ENCODE measurements at places on chromosomes 12 and 14.

- no peak for DNase-seq
These were observed 51.3 kb downstream of the KLRG1 start for GRCh38 chr12:9040484-9041186.

- no peak for DNase-seq
These were observed 106.0 kb upstream of the CCDC196 start for GRCh38 chr14:66380143-66380542.

- no peak for DNase-seq
These were observed 30.7 kb downstream of the TMEM229B start for GRCh38 chr14:67457782-67458181.

- no peak for DNase-seq
These were observed 44.6 kb downstream of the MSRB3 start for GRCh38 chr12:65323070-65323469.

GRCh38 chr14:104522926-104523545, 56.5 kb upstream of the C14orf180 start:
- DNase-seq = no peak

- no peak for DNase-seq
These were observed 92.7 kb downstream of the ITPK1 start for GRCh38 chr14:93023039-93023438.

- no peak for DNase-seq
These were observed 40.1 kb upstream of the KRR1 start for GRCh38 chr12:75551477-75551876.

- DNase-seq = no peak
These were observed 71.3 kb downstream of the PTHLH start for GRCh38 chr12:27900920-27901879.

DNA sequence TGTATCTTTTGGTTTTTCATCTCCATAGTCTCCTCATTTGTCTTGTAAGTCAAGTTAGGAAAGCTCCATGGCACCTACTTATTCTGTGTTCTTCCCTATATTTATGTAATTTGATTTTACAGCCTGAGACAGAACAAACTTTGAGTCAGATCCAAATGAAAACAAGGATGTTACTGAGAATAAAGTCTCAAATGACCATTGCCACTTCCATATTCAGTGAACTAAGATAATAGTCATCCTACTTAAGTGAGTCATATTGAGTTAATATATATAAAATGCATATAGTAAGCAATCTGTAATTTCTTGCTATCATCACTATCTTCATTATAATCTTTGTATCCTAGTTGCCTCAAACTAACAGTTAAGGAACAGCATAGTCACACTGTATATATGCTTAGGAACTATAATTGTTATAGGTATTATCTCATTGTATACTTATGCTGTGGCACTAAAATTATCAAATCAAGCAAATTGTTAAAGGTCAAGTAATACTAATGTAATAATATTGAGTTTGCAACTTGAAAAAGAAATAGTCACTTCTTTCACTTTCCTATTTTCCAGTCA, 30.8 kb downstream of the TMTC3 start:
- no peak for DNase-seq

DNA sequence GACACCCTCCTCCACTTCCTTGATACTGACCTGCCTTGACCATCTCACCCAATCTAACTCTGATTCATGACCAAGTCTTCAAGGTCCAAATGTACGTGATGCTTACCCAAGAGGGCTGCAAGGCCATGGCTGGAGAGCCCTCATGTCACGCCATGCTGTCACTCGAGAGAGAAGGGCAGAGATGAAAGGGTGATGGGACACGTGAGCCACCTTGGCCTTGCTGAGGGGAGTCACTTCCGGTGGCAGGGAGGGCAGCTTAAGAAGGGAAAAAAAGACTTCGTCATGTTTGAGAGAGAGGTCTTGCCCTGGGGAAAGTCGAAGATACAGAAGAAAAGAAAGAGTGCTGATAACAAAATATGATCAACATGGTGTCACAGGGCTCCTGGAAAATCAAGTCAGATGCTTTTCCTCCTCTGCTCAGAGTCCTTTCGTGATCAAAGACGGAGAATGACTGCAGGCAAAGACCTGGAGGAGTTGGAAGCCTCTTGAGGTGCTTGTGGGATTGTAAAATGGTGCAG, 3.3 kb upstream of the SCARB1 start:
- no peak for DNase-seq

DNA sequence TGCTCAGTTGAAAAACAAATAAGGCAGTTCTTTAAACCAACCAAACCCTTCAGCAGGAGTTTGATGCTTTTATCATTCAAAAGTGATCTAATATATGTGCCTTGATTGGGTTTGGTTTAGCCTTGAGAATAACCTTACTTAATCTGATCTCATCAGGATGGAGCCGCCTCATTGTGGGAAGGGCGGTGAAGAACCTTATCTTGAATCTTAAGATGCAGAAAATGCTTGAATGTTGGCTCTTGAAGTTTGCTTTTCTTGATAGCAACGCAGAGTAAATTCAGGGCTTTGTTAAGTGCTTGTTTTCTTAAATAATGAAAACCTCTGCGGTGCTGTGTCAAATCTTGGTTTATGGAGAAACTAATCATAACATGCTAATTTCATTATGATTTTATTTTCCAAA, 138.2 kb downstream of the MON2 start:
- no peak for DNase-seq

DNA sequence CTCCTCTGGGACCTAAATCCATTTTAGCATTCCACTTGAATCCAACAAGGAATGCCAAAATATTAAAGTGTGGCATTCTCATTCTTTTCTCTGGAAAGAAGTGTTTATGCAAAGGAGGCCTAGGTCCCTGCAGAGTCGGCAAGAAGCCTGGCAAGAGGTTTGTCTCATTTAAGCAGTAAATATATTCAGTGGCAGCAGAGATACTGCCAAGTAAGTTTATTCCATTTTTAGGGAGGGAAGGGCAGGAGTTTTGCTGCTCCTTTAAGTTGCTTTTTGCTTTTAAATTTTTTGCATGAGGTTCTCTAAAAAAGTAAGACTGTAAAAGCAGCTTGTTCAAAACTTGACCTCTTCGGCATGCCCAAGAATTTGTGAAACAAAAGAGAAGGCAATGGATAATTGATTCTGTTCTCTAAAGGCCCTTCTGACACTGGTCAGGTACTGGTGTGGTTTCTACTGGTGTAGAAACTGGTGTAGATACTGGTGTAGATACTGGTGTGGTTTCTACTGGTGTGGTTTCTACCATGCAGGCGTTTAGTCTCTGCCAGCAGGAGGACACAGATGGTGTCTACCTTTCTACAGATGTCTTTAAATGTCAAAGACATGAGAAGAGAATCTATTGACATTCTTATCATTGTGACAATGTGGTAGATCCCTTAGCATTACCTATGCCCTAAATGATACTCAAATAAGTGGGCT, 107.3 kb downstream of the SAMD4A start:
- DNase-seq = no peak

GRCh38 chr14:81211844-81212243, 8.9 kb downstream of the GTF2A1 start:
- DNase-seq = no peak

DNA sequence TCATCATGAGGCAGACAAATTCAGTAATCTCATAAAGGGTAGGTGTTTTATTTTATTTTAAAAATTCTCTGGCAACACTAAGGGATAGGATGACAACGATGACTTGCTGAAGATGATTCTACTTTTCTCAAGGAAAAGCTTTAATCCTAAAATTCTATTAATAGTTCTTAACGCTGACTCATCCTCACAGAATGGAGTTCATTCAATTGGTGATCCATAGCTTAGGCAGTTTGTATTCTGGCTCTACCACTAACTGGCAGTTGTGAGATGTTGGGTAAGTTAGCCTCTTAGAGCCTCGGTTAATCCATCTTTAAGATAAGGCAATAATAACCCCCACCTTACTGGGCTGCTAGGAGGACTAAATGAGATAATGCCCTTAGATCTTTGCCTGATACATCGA, 116.3 kb downstream of the RTN1 start:
- DNase-seq = no peak

DNA sequence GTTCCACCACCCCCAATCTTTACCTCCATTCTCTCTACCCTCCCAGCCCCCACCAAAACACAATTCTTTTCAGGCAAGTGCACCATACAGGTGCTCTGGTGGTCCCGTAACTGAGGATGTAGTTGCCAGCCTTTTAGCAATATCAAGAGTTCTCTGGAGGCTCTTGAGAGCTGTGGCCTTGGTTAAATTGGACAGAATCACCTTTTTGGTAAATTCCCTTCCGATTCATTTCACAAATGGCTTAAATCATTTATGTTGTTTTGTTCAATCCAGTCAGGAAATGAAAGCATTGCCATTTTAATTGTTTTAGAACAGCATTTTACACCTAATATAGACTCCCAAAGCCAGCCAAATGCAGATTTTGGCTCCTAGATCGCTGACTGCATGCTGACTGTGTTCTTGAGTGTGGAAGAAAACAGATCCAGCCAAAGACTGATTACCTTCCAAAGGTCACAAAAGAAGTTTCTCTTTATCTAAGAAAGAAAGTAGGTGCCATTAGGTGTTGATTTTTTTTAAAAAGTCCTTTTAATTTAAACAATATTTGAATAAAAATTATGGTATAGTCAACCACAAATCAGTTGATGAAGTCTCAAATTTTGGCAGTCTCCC, 25.6 kb downstream of the CRADD start:
- no peak for DNase-seq

DNA sequence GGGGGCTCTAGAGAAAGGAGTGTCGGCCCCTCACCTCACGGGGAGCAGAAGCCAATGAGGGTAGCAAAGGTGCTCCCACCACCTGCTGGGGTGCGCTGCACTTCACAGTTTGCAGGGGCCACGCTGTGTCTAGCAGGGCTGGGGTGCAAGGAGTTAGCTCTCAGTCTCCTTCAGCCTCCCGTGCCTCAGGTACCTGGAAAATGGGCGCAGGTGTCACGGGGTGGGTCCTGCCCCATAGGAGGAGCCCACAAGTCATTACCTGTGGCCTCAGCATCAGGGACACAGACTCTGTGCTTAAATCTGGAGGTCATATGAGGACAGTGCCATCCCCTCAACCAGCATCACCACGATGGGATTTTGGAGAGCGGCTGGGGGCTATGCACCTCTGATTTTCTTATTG, 326.7 kb downstream of the ADGRD1 start:
- DNase-seq = no peak

GRCh38 chr14:68670359-68670715, 122.5 kb downstream of the ZFP36L1 start:
- DNase-seq = no peak

DNA sequence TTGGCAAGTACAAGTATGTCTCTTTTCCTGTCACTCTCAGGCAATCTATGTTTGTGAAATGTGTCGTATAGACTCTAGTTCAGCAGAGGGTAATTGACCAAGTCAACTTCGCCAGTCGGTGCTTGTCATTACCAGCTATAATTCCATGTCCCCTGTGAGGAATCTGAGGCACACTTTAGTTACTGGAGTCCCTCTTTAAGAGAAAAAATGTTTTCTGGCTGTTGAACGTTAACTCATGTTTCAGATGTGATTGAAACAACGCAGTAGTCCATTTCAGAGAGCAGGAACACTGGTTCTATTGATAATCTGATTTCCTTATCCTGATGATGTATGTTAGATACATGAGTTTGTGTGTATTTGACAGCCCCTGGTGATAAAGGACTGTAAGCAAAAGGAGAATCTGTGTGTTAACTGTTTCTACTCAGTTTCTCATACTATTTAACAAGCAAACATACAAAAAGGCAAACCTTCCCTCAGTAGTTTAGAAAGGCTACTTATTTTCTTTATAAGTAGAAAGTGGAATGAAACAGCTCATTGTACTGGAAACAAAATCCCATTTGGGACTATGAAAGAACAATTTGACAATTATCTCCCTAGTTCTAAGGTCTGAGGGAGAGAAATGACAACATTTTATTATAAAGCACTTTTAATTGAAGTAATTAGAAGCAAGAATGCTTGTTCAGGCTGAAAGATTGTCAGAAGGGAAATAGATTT, 161.1 kb upstream of the TRHDE start:
- DNase-seq = no peak

DNA sequence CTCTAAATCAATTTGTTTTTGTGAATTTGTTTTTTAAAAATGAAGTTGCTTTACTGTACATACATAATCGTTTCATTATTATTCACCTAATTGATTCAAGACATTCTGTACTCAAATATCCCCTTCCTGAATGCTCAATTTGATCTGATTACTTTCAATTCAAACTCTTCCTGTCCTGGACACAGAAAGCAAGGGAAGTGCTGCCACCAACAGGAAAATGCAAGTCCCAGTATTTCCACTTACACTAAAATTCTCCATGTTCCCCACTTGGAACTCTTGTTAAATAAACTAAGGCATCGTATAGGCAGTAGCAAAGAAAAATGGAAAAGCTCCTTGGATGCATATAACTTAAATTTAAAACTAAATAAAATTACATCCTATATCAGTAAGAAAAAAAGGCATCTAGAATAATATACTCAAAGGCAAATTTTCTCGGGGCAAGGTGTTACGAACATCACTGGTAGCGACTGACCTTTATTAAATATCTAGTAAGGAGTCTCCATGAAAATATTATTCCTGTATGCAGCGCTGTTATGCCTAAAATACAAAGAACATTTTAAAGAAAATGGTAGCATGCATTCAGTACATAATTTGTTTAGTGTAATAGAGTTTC, 72.0 kb upstream of the DBX2 start:
- no peak for DNase-seq

GRCh38 chr12:4960030-4960429, 50.3 kb downstream of the KCNA1 start:
- no peak for DNase-seq

DNA sequence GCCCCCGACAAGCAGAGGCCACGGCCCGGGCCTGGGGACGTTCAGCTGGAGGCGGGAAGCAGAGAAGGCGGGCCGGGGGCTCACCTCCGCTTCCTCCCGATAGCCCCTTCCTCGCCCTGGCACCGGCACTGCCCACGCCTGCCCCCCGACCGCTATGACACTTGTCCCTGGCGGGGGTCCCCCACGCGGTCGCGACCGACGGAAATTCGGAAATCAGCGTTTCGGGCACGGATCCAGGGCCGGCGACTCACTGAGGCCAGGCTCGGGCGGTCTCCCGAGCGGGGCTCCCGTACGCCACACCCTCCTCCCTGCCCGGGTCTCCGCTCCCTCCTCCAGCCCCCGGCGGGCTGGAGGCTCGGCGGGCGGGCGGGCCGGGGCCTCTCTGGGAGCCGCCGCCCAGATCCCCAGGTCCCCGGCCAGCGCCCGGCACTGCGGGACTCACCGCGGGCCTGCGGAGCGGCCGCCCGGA, 581 bp downstream of the PITPNM2 start:
- no peak for DNase-seq
